Ovary (tissue), 10 donors: ENCODE measurements at places on chromosomes 11 and 22. TPM values are rescaled to one million over a fixed set of nuclear protein-coding genes. Genes with fewer than 3 reads are reported as not detected.

The OR2AG2 gene
- total RNA-seq, result 0.17 TPM

GRCh38 chr22:24543679-24544243, 11.2 kb downstream of the GUCD1 start:
- H3K4me1 ChIP-seq, result peaks cover 3% of the 10 kb centered on the region
- DNase-seq, result no peak
- no peak overlapping the region for H3K4me3 ChIP-seq
- H3K36me3 ChIP-seq, result no peaks in the 10 kb centered on the region
- H3K27ac ChIP-seq, result no peak overlapping the region

DNA sequence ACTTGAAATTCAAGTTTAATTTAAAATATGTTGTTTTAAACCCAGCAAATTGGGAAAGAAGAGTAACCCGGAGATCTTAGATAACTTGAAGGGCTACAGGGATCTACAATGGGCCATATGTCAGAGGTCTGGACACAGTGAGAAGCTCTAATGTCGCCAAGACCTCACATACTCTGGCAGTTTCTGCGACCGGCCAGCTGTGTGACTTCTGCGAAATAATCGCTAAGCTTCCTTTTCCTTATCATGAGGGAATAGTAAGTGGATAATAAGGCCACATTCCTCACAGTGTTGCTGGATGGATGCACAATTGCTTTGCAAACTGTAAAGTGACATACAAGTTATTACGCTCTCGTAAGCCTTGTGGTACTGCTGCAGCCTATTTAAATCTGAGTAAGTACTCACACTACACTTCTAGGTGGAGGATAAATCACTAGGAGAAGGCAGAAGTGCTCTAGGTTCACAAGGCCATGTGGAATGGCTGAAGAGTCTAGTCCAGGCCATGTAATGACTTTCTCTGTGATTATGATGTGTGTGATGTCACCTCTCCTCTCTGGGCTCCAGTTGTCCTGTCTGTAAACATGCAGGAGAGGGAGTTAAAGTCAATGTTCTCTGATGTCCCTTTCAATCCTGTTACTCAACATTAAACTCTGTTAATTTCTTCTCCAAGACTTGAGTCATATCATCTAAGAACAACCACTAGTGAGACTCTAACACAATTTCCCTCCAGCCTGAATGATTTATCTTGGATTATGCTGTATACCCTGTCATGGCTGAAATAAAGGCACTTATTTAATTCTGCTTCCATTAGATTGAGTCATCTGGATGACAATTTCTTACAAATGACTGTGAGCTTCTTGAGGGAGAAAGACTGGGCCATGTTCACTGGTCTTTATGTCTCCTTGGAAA, 192.6 kb upstream of the NARS2 start:
- H3K36me3 ChIP-seq, result no peaks in the 10 kb centered on the region
- H3K27me3 ChIP-seq, result no peaks in the 10 kb centered on the region
- H3K4me1 ChIP-seq, result no peaks in the 10 kb centered on the region
- no peak overlapping the region for H3K27ac ChIP-seq
- DNase-seq, result no peak

The IGLL5 gene
- 0.40 TPM for total RNA-seq

The DERL3 gene
- 1.8 TPM for total RNA-seq

The MEI1 gene
- total RNA-seq, result 0.50 TPM

The ARHGAP8 gene
- total RNA-seq, result 3.4 TPM

The HBE1 gene
- total RNA-seq, result 0.63 TPM

- no peaks in the 10 kb centered on the region for H3K27me3 ChIP-seq
- H3K4me1 ChIP-seq, result no peaks in the 10 kb centered on the region
- DNase-seq, result no peak
- no peaks in the 10 kb centered on the region for H3K36me3 ChIP-seq
Measured at GRCh38 chr11:124346311-124346955, 26.4 kb upstream of the OR8D2 start.

The OR52A1 gene
- not detected for total RNA-seq

- no peak overlapping the region for H3K27ac ChIP-seq
- H3K4me1 ChIP-seq, result peaks cover 2% of the 10 kb centered on the region
- no peaks in the 10 kb centered on the region for H3K27me3 ChIP-seq
- no peaks in the 10 kb centered on the region for H3K36me3 ChIP-seq
Measured at GRCh38 chr11:76642341-76642740, 28.2 kb downstream of the LRRC32 start.

DNA sequence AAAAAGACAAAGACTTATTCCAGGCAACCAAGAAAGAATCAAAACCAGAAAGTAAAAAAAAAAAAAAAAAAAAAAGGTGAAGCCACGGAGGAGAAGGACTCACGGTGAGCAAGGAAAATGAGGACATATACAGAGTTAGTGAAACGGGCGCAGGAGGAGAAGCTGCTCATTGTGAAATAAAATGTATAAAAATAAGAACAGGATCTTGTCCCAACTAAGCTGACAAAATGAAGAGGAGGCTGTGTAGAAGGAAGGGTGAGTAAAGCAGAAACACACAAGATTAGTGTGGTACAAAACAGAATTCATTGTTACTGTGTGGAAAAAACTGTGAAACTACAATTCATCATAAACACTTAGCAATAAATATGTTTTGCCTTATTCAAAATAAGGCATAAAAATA, 7.6 kb downstream of the IL17REL start:
- no peaks in the 10 kb centered on the region for H3K4me1 ChIP-seq
- DNase-seq, result no peak
- no peaks in the 10 kb centered on the region for H3K36me3 ChIP-seq
- H3K27me3 ChIP-seq, result no peaks in the 10 kb centered on the region

GRCh38 chr22:19966908-19967750, 25.5 kb upstream of the TXNRD2 start:
- H3K36me3 ChIP-seq, result no peaks in the 10 kb centered on the region
- DNase-seq, result no peak
- peaks cover 1% of the 10 kb centered on the region for H3K4me1 ChIP-seq
- H3K4me3 ChIP-seq, result no peak overlapping the region

The PKP3 gene
- total RNA-seq, result 2.6 TPM

The PLAAT3 gene
- 116 TPM for total RNA-seq

GRCh38 chr11:79857377-79858214, 416.8 kb upstream of the TENM4 start:
- H3K4me3 ChIP-seq, result no peak overlapping the region
- H3K4me1 ChIP-seq, result peaks cover 1% of the 10 kb centered on the region
- H3K36me3 ChIP-seq, result no peaks in the 10 kb centered on the region

- H3K27me3 ChIP-seq, result no peaks in the 10 kb centered on the region
- no peaks in the 10 kb centered on the region for H3K36me3 ChIP-seq
- DNase-seq, result no peak
- no peak overlapping the region for H3K27ac ChIP-seq
- no peak overlapping the region for H3K4me3 ChIP-seq
Measured at GRCh38 chr11:94770563-94771120, 2.5 kb downstream of the AMOTL1 start.

DNA sequence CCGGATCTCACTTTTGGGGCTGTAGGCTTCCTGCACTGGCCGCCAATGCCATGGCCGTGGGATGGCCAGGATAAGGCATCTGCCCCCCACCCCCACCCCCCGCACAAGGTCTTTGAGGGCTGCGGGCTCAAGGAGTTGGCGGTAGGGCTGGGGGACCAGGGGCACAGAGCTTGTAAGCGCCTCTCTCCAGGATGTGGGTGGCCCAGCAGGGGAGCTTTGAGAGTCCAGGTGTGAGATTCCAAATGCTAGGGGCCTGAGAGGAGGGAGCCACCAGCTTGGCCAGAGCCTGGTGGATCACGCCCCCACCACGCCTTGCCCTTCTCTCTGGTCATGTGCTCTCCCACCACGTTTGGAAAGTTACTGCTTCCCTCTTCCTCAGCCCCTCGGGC, 5.0 kb downstream of the CD81 start:
- H3K36me3 ChIP-seq, result no peaks in the 10 kb centered on the region
- H3K27me3 ChIP-seq, result no peaks in the 10 kb centered on the region

DNA sequence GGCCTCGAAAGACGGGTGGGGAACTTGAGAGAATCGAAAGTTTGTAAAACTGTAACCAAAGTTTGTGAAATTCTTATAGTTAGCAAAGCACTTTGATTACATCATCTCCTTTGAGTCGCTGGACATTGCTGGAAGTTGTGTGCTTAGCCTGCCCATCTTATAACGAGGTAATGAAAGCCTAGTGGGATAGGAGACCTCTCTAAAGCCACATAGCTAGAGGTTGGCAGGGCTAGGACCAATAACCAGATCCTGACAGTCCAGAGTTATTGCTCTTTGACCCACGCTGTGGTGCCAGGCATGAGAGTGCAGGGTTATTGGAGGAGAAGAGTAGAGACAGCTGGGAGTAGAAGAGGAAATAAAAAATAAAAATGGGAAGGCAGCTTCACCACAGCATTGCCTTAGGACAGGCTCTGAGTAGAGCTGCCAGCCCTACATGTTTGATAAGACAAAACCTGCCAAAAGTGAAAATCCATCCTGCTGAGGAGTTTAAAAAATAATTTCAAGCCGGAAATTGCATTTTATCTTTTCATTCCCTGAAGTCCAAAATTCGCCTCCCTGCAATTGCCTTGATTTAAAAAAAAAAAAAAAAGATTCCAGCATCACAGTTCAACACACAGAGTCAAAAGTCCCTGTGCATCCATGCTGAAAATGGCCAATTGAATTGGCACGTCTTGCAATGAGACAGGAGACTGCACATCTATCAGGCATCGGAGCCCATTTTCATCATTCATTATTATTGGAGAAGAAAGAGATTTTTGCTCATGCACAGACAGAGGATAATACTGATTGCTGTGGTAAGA, 225.5 kb upstream of the POU2AF2 start:
- DNase-seq, result no peak
- no peak overlapping the region for H3K4me3 ChIP-seq
- H3K27me3 ChIP-seq, result no peaks in the 10 kb centered on the region
- H3K4me1 ChIP-seq, result no peaks in the 10 kb centered on the region

- no peak overlapping the region for H3K4me3 ChIP-seq
- H3K36me3 ChIP-seq, result no peaks in the 10 kb centered on the region
- no peak overlapping the region for H3K27ac ChIP-seq
- no peaks in the 10 kb centered on the region for H3K4me1 ChIP-seq
- DNase-seq, result no peak
- H3K27me3 ChIP-seq, result no peaks in the 10 kb centered on the region
Measured at GRCh38 chr11:35012467-35013191, 96.2 kb downstream of the PDHX start.

DNA sequence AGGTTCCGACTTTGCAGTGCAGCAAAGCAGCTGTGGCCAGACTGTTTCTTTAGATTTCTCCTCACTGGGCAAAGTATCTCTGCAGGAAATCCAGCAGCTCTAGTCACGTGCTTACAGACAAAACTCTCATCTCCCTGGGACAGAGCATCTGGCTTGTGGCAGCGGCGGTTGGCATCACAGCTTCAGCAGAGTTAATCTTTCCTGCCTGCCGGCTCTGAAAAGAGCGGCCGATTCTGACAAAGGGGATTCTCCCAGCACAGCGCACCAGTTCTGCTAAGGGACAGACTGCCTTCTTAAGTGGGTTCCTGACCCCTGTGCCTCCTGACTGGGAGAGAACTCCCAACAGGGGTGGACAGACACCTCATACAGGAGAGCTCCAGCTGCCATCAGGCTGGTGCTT, 1357.3 kb upstream of the TENM4 start:
- no peaks in the 10 kb centered on the region for H3K4me1 ChIP-seq
- no peaks in the 10 kb centered on the region for H3K36me3 ChIP-seq
- no peak overlapping the region for H3K27ac ChIP-seq
- no peak overlapping the region for H3K4me3 ChIP-seq
- H3K27me3 ChIP-seq, result no peaks in the 10 kb centered on the region

The SSH3 gene
- 43.9 TPM for total RNA-seq

GRCh38 chr11:9808943-9809342, 145.1 kb downstream of the SWAP70 start:
- no peak overlapping the region for H3K27ac ChIP-seq
- H3K36me3 ChIP-seq, result no peaks in the 10 kb centered on the region
- H3K27me3 ChIP-seq, result no peaks in the 10 kb centered on the region
- no peak overlapping the region for H3K4me3 ChIP-seq
- DNase-seq, result no peak

GRCh38 chr11:26618441-26618840, 46.4 kb upstream of the MUC15 start:
- no peak overlapping the region for H3K27ac ChIP-seq
- H3K4me3 ChIP-seq, result no peak overlapping the region
- no peak for DNase-seq
